ENCODE measurements at places on chromosomes 7 and 10.

- DNase-seq, result no peak
These were observed 1.6 kb upstream of the KIAA1217 start for GRCh38 chr10:24207341-24207740.

DNA sequence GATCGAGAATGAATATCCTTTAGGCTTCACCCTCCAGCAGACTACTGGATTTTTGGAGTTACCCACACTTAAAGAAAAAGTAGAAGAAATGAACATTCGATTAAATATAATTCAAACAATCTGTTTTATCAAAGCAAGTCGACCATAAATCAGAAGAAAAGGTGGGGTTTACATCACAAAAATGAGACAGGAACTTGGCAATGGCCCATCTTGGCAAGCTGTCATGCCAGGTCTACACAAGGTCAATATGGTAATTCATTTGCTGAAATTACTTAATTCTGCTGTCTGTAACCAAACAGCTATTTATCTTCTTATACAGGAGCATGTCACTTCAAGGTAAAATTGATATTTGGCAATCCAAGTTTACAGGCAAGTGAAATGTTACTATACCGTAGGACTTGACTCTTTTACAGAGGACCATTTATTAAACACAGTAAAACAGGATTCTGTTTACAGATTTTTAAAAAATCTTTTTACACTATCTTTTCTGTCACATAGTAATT is 640.6 kb upstream of the NRP1 start:
- DNase-seq, result no peak

GRCh38 chr7:6563936-6564770 is 12.9 kb upstream of the GRID2IP start:
- DNase-seq, result no peak

- no peak for DNase-seq
These were observed 16.4 kb upstream of the ITPRID1 start for GRCh38 chr7:31497516-31497915.

DNA sequence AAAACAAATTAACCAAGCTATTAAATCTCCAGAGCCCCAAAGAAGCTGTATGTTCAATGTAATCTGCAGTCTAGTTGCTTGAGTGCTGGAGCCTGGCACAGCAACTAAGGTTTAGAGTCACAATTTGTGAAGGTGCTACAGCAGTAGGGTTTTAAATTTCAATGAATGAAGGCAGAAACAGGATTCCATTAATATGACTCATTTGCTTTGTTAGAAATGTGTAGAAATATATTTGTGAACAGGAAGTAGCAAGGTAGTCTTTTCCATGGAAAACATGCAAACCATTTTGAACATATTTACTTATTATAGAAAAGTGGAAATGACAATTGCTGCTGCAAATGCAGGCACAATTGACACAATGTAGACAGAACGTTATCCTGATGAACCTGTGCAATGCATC is 149.0 kb upstream of the STEAP4 start:
- no peak for DNase-seq

- no peak for DNase-seq
These were observed 642.5 kb downstream of the ACTR3B start for GRCh38 chr7:153401795-153402720.

- DNase-seq, result peak; percentile 7
These were observed 2.4 kb downstream of the ADCK2 start for GRCh38 chr7:140674899-140675701.

- DNase-seq, result peak; percentile 61
These were observed 8.2 kb downstream of the TFR2 start for GRCh38 chr7:100632951-100633717.

GRCh38 chr10:65234261-65234660 is 1691.6 kb upstream of the LRRTM3 start:
- no peak for DNase-seq

DNA sequence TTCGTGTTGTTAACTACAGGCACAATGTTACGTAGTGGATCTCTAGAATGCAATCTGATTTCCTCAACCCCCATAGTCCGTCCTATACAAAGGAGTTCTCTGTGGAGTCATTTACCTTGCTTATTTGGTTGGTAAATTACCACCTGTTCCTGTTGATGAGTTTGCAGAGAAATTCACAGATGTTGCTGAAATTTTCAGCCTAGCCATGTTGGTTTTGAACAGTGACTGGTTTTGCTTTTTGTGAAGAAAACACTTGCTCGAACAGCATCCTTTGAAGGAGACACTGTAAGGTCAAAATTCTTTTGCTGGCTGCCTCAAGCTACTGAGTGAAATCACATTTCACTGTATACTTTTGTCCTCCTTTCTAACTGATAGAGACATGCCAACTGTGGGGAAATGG is 15.4 kb upstream of the PRKCQ start:
- no peak for DNase-seq

DNA sequence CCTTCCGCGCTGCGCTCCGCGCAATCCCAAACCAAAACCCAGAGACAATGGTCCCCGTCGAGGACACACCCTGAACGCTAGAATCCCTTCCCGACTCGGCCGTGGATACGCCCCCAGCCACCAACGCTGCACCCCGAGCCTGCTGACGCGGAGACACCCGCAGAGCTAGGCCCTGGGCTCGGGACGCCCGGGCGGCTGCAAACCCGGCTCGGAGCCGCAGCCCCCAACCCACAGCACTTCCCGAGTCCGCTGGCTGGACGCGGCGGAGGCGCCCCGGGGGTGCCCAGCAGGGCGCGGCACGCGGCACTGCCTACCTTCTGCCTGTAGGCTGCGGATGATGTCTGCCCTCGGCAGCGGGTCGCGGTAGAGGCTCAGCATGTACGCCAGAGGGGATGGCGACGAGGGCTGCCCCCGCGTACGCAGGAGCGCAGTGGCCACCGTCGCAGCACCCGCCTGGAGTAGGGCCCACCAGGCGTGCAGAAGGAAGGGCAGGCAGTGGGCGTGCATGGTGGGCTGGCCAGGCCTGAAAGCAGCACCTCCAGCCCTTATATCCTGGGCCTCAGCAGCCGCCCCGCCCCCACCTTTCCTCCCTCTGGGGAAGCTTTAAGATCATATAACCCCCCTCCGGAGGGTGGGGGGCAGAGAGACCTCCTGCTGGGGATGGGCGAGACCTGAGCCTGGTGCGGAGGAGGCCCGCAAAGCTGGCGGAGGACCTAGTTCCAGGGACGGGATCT is at the start of gene NODAL:
TSS of gene NODAL (minus strand) at position 521 of the 734 bp plus-strand sequence. CDS start at position 507, 14 bp downstream.
- DNase-seq, result no peak

DNA sequence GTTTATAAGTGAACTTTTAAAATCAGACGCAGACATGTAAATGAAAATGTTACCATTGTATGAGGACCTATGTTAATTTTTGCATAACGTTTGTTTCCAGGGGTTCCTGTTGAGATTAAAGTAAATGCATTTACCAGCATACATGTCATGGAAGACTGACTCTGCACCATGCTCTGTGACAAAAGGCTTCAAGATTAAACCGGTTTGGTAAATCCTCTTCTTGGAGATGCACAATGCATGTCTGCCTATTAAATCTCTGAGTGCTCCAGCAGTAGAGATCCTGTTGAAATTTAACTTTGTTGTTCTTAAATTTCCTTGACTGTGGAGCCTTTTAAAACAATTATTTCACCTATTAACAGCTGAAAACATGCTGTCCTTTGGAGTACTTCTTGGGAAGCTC is 36.5 kb upstream of the JAZF1 start:
- DNase-seq, result no peak

DNA sequence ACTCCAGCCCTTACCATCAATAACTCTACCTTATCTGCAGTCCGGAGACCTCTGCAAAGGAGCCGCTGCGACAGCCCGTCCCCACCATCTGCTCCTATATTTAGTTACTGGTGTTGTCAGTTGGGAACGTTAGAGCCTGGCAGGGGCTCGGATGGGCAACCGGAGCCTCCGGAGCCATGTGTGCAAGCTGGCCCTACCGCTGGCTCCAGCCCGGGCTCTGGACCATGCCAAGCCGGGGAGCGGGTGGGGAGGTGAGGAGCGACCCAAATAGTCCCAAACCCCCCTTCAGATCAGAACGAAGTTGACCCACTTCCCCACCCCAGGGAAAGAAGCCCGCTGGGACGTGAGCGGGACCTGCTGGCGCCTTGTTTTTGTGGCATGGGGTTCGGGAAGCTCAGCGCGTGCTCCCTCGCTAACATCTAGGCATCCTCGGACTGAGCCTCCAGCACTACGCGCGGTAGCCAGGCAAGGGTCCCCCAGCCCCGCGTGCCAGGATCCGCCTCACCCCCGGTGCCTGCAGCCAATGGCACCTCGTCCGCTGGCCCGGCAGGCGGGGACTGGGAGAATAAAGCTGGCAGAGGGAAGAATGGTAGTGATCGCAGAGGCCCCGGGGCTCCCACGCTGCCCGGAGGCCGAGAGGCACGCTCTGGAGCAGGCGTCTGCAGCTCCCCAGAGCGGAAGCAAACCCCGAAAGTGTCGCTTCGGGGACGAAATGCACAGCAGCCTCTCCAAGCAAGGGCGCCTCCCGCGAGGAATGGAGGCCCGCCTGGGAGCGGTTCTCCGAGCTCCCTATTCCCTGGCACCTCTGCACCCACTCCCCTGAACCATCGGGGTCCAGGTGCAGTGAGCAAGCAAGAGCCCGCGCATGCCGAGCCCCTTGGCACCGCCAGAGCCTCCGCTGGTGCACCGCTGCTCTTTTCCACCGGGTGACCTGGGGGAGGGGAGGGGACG is 679 bp downstream of the LRRC20 start:
- DNase-seq, result no peak

DNA sequence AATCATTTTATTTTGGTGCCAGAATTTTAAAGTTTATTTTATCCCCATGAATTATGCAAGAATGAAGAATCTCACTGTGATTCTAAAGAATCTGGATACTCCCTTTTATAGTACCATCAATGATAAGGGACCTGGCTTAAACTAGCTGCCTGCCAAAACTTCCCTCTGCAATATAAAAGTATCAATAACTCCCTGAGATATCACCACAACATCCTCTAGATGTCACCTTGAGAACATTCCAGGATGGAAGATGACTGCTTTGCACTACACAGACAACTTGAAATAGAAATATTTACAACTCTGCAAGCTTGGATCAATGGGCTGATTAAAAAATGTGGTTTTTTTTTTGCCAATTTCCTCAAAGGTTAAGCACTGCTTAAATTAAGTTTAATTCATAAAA is 142.1 kb downstream of the SLC25A13 start:
- DNase-seq, result no peak

- no peak for DNase-seq
These were observed 3.2 kb downstream of the CSGALNACT2 start for GRCh38 chr10:43141421-43141820.

DNA sequence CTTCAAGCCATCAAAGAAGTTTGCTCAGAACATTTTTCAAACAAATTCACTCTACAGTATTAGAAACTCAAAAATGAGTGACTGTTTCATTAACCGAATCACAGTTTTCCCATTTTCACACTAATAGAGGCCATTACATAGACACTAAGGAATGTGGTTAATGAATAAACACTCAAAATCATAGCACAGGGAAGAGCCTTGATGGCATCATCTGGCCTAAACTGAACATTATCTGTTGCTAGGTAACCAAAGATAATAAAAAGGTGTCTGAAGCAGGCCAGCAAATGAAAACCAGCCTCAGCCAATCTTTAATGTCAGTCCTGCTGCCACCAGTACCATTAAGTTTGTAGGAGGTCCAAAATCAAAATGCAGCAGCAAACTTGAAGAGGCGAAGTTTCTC is 492.4 kb upstream of the STEAP1 start:
- no peak for DNase-seq

DNA sequence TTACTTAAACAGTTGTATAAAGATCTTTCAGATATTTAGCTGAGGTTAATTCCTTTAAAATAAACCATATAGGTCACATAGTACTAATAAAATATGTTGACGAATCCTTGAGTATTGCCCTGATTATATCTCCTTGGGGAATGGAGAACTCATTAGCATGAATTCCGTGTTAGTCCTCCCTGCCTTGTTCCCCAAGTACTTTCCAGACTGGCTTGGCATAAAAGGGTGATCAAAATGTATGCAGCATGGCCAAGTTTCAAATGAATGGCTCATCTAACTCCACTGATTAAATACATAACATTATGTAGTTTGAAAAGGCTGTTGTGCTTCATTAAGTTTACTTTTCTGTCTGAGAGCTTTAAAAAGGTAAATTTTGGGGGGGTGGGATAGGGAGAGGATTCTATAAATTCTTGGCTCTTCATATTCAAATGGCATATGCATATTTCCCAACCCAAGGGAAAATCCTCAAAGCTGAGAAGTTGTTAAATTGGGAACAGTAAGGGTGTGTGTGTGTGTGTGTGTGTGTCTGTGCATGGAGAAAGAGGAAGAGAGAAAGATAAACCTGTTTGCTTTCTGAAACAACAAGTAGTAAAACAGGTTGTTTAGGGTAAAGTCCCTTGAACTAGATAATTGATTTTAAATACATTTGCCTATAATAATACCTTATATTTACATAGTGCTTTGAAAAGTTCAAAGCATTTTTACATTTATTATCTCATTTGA is 4.8 kb upstream of the ADD3 start:
- DNase-seq, result no peak

DNA sequence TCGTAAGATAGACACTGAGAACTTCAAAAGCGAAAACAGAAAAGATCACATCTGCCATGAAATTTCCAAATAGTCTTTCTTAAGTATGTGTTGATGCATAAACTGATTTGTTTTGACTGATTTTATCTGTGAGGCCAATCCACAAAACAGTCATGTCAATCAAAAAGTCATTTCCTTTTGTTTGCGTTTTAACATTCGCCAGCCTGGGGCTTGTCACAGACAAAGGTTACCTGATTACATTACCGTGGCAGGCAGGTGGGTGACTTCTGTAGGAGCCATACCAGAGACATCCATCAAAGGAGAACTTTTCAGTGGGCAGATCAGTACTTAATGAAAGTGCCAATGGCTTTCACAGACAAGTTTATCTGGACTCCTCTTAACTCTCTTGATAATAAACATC is 45.5 kb upstream of the BET1 start:
- DNase-seq, result no peak

- no peak for DNase-seq
These were observed 94.0 kb downstream of the AKR1D1 start for GRCh38 chr7:138170298-138170697.

DNA sequence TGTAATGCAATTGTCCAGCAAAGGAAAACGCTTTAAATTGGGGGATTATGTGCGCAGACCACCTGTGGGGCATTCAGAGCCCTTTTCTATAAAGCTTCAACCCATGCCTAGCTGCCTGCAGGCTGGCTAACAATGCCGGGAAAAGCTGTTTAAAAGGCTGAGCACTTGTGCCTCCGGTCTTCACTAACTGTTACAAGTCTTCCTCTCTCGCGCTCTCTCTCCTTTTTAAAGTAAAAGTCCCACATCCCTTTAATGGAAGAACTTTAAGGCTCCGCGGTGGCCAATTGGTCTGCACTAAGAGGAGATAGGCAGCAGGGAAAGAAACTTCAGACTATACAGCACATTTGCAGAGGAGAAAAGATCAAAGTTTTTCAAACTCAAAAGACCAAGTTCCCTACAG is 4.6 kb downstream of the FZD8 start:
- DNase-seq, result no peak

DNA sequence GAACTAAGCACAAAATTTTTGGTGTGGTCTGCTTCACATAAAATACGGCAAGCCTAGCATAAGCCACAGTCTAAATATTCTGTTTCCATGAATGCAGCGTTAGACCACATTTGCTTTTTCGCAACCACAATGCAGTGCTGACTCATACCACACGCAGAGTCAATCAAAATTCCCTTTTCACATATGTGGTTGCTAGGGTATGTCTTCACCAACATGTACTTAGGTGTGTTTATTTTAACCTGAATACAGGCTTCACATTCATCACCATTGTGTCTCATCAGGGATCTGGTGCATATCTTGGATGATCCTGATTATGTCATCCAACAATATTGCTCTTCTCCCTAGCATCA is 90.8 kb downstream of the CHN2 start:
- DNase-seq, result peak; percentile 29

GRCh38 chr10:51786684-51787035 is 87.3 kb upstream of the CSTF2T start:
- DNase-seq, result no peak
